GM23248 (cell line): ENCODE measurements at places on chromosomes 2 and 18. TPM values are rescaled to one million over a fixed set of nuclear protein-coding genes. Genes with fewer than 3 reads are reported as not detected.

GRCh38 chr2:122808286-122808969, 1053.0 kb downstream of the TSN start:
- no peaks in the 10 kb centered on the region for H3K27me3 ChIP-seq
- no peaks in the 10 kb centered on the region for H3K36me3 ChIP-seq
- H3K4me3 ChIP-seq: no peak overlapping the region
- H3K4me1 ChIP-seq: no peaks in the 10 kb centered on the region

DNA sequence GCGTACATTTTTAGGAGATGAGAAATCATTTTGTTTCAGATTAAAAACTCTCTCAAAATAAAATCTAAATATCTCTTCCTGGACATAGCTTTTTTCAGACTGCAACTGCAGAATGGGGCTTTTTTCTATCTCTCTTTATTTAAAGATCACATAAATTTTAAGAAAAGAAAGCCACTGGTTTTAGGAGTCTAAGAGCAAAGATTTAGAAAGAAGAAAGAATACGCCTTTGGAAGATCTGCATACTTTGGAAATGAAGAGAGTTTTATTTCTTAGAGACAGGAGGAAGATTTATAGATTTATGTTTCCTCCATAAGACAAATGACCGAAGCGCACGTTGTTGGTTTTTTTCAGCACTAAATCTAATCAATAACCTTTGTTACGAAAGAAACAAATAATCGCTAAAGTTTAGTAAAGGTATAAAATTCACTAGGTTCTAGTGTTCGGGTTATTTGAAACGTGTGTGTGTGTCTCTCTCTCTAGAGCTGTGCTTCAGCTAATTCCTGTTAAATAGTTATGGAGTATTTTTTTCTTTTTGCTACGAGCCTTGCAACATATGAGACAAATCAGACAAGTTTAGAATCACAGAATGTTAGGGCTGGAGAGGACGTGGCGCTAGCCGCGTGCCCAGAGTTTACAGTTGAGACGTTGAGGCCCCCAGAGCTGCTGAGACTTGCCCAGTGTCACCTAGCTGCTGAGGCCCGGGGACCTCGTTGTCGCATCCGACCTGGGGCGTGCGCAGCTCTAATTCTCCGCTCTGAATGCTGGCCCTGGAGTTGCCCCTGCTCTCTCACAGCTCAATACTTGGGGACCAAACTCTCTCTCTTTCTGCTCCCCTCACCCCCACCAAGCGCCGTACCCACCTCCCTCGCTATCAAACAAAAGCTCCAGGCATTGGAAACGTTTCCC, 69.9 kb downstream of the CTAGE1 start:
- H3K27ac ChIP-seq: peak overlapping the region; percentile 76
- H3K36me3 ChIP-seq: no peaks in the 10 kb centered on the region
- peak overlapping the region; percentile 69 for H3K4me3 ChIP-seq
- peaks cover 53% of the 10 kb centered on the region for H3K4me1 ChIP-seq

DNA sequence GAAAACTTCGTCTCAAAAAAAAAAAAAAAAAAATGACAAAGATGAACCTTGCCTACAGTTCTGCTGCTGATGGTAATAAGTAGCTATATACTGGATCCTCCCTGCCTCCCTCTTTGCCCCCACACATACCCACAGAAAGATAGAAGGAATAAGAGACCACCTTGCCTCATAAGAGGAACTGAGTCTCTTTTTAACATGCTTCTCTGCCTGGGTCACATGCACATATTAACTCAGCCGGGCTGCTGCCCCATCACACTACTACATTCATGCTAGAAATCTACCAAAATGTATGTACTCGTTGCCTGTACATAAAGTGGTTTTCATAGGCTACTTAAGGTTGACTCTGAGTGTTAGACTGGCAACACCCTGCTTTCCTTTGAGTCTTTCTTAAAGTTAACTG, 78.9 kb upstream of the B3GNT2 start:
- no peaks in the 10 kb centered on the region for H3K27me3 ChIP-seq
- no peaks in the 10 kb centered on the region for H3K36me3 ChIP-seq
- H3K27ac ChIP-seq: no peak overlapping the region
- no peak for DNase-seq
- H3K4me3 ChIP-seq: no peak overlapping the region

TEKT4 gene
- total RNA-seq: not detected in 2 replicates

TGIF1 gene
- total RNA-seq: 66.9 and 122 TPM in 2 replicates

- no peaks in the 10 kb centered on the region for H3K36me3 ChIP-seq
- H3K27me3 ChIP-seq: no peaks in the 10 kb centered on the region; the same call in 1 of the 2 replicates
- H3K27ac ChIP-seq: no peak overlapping the region
- no peaks in the 10 kb centered on the region for H3K4me1 ChIP-seq
- DNase-seq: no peak
- no peak overlapping the region for H3K4me3 ChIP-seq
These were observed 467.7 kb upstream of the RGPD4 start for GRCh38 chr2:107359021-107359420.

OSR1 gene
- 9.1 and 16.9 TPM in 2 replicates for total RNA-seq

- no peaks in the 10 kb centered on the region for H3K27me3 ChIP-seq
- no peak overlapping the region for H3K4me3 ChIP-seq
- peaks cover 43% of the 10 kb centered on the region for H3K36me3 ChIP-seq
- H3K27ac ChIP-seq: peak overlapping the region; percentile 35; the same call in 1 of the 2 replicates
- no peak for DNase-seq
- H3K4me1 ChIP-seq: peaks cover 21% of the 10 kb centered on the region
These were observed 10.5 kb downstream of the WDR43 start for GRCh38 chr2:28904802-28905457.

- H3K36me3 ChIP-seq: no peaks in the 10 kb centered on the region
- peak overlapping the region; percentile 89 for H3K27ac ChIP-seq
- peak overlapping the region; percentile 87 for H3K4me3 ChIP-seq
- H3K4me1 ChIP-seq: no peaks in the 10 kb centered on the region
These were observed 810 bp upstream of the RBFA start for GRCh38 chr18:80033181-80034067.

MAB21L4 gene
- not detected in 2 replicates for total RNA-seq

- H3K4me1 ChIP-seq: no peaks in the 10 kb centered on the region; the same call in 1 of the 2 replicates
- no peak for DNase-seq
- H3K27me3 ChIP-seq: no peaks in the 10 kb centered on the region
- H3K27ac ChIP-seq: no peak overlapping the region
- no peak overlapping the region for H3K4me3 ChIP-seq
These were observed 21.8 kb downstream of the TYW5 start for GRCh38 chr2:199933466-199933865.

GRCh38 chr2:119469131-119469530, 37.5 kb downstream of the TMEM37 start:
- DNase-seq: no peak
- H3K4me3 ChIP-seq: no peak overlapping the region
- H3K4me1 ChIP-seq: 0 out of 2 replicates have a peak, but pooled peaks cover 8% of the 10 kb centered on the region
- no peak overlapping the region for H3K27ac ChIP-seq
- H3K36me3 ChIP-seq: no peaks in the 10 kb centered on the region
- peaks cover 5% of the 10 kb centered on the region for H3K27me3 ChIP-seq

DNA sequence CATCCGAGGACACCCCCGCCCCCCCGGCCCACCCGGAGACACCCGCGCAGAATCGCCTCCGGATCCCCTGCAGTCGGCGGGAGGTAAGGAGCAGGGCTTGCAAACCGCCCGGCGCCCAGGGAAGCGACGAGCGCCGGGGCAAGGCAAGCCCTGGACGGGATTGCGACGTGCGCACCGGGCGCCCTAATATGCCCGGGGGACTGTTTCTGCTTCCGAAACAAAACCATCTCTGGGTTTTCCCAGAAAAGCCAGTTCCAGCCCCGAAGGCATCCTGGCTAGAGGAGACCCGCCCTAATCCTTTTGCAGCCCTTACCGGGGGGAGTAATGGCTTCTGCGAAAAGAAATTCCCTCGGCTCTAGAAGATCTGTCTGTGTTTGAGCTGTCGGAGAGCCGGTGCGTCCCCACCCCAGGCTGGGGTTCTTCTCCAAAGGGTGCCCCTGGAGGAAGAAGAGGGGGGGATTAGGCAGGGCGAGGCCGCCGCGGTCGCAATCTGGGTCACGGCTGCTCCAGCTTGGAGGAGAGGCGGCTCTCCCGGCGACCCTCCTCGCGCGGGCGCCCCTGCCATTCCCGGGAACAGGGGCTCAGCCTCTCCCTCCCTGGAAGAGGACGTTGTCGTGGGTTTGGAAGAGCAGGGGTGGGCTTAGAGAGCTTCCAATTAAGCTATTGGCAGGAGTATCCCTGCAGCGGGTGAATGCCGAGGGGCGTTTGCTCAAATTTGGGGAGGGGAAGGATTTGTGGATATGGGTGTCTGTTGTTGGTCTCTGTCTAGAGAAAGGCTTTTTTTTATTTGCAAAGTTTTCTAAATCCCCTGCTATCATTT, 521 bp downstream of the MYCN start:
- H3K27ac ChIP-seq: no peak overlapping the region
- H3K36me3 ChIP-seq: no peaks in the 10 kb centered on the region
- no peak overlapping the region for H3K4me3 ChIP-seq
- peaks cover 55% of the 10 kb centered on the region for H3K27me3 ChIP-seq

- H3K4me3 ChIP-seq: no peak overlapping the region
- H3K27ac ChIP-seq: no peak overlapping the region
- peaks cover 40% of the 10 kb centered on the region for H3K27me3 ChIP-seq
- H3K4me1 ChIP-seq: no peaks in the 10 kb centered on the region
These were observed 28.4 kb downstream of the M1AP start for GRCh38 chr2:74619651-74620297.

- no peaks in the 10 kb centered on the region for H3K36me3 ChIP-seq
- H3K27me3 ChIP-seq: no peaks in the 10 kb centered on the region
- DNase-seq: peak; percentile 14
- H3K4me3 ChIP-seq: no peak overlapping the region
These were observed 949.2 kb downstream of the DSC3 start for GRCh38 chr18:30093376-30093775.

DNA sequence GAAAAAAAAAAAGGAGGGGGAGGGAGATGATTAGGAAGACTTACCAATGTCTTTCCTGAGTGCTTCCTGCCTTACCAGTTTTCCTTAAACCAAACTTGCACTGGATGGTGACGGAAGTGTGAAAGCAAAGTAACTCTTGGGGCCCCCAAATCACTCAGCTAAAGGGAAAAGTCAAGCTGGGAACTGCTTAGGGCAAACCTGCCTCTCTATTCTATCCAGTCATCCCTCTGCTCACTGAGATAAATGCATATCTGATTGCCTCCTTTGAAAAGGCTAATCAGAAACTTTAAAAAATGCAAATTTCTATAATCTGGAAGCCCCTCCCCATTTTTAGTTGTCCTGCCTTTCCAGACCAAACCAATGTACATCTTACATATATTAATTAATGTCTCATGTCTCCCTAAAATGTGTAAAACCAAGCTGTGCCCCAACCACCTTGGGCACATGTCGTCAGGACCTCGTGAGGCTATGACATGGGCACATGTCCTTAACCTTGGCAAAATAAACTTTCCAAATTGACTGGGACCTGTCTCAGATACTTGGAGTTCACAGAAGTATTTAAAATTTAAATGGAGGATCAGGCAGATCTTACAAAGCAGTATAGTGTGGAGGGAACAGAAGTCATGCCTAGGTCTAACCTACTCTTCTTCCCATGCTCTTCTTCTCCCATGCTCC, 7.2 kb upstream of the CYBRD1 start:
- no peaks in the 10 kb centered on the region for H3K27me3 ChIP-seq
- H3K36me3 ChIP-seq: no peaks in the 10 kb centered on the region
- peaks cover 10% of the 10 kb centered on the region for H3K4me1 ChIP-seq
- H3K4me3 ChIP-seq: no peak overlapping the region

L3MBTL4 gene
- not detected in 2 replicates for total RNA-seq

DNA sequence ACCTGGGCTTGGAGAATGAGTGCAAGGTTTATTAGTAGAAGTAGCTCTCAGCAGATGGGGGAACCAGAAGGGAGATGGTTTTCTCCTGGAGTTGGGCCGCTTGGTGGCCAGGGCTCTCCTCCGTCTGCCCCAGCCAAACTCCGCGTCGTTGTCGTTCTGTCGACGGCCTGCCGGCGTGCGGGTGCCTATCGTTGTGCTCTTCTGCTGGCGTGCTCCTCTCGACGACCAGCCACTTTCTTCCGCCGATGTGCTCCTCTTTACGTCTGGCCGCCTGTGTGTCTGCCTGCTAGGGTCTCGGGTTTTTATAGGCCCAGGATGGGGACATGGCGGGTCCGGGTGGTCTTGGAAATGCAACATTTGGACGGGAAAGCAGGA, 119.1 kb downstream of the BMPR2 start:
- H3K4me1 ChIP-seq: peaks cover 18% of the 10 kb centered on the region
- no peak overlapping the region for H3K27ac ChIP-seq
- no peak for DNase-seq
- no peak overlapping the region for H3K4me3 ChIP-seq
- H3K36me3 ChIP-seq: 0 out of 2 replicates have a peak, but pooled peaks cover 3% of the 10 kb centered on the region
